ENCODE measurements at places on chromosomes 3 and 15. TPM values are rescaled to one million over a fixed set of nuclear protein-coding genes. Genes with fewer than 3 reads are reported as not detected.
A peak's percentile ranks its signal among the peaks of the same experiment; 100 is the strongest.

- H3K27me3 ChIP-seq, result no peaks in the 10 kb centered on the region
- peak; percentile 6 for DNase-seq
- H3K36me3 ChIP-seq, result no peaks in the 10 kb centered on the region
- no peak overlapping the region for H3K27ac ChIP-seq
These were observed 573.6 kb upstream of the GRM7 start for GRCh38 chr3:6287088-6287875.

DNA sequence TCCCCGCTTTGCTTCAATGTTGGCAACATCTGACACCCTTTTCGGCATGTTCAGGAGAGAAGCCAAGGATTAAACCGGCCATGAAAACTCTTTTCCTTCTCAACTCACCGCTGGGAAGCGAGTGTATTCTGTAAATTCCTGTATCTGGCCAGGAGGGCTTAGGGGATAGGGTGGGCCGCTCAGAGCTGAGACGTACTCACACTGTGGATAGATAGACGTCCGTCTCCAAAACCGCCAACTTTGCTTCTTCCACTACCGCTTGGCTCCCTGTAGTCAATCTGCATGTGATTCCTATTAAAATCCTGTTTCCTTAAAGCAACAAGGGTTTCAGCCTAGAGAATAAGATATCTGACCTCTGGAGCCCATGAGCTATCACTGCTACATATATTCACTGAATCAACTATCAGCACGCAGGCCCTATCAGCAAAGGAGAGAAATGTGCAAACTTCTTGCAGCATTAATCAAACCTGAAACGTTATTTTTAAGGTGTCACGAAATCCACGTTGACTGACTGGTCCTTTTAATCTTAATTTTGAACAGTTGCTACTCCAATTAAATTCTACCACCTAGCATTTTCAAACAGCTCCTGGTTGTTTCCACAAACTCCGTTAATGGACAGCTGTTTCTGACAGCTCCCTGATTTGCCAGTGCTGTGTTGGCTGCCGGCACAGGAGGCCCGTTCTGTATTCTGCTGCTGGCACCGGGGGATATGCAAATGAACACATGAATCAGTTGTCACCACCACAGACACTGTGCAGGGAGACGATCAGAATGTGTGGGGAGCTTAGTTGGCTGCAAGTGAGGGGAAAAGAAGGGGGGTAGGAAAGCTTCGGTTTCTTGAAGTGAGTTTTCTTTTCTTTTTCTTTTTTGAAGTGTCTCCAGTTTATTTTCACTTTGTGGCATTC is 438.9 kb upstream of the ARRDC4 start:
- peaks cover 3% of the 10 kb centered on the region for H3K4me1 ChIP-seq
- peak; percentile 39 for DNase-seq
- H3K27me3 ChIP-seq, result no peaks in the 10 kb centered on the region
- no peaks in the 10 kb centered on the region for H3K36me3 ChIP-seq
- H3K4me3 ChIP-seq, result peak overlapping the region; percentile 4
- H3K27ac ChIP-seq, result peak overlapping the region; percentile 54

GRCh38 chr3:136300444-136300843 is 50.3 kb downstream of the PCCB start:
- H3K27ac ChIP-seq, result no peak overlapping the region
- no peaks in the 10 kb centered on the region for H3K4me1 ChIP-seq
- peaks cover 25% of the 10 kb centered on the region for H3K36me3 ChIP-seq
- no peak for DNase-seq

- H3K27ac ChIP-seq, result no peak overlapping the region
- no peaks in the 10 kb centered on the region for H3K4me1 ChIP-seq
- H3K27me3 ChIP-seq, result no peaks in the 10 kb centered on the region
- no peak for DNase-seq
These were observed 44.9 kb downstream of the OXSR1 start for GRCh38 chr3:38210141-38210757.

DNA sequence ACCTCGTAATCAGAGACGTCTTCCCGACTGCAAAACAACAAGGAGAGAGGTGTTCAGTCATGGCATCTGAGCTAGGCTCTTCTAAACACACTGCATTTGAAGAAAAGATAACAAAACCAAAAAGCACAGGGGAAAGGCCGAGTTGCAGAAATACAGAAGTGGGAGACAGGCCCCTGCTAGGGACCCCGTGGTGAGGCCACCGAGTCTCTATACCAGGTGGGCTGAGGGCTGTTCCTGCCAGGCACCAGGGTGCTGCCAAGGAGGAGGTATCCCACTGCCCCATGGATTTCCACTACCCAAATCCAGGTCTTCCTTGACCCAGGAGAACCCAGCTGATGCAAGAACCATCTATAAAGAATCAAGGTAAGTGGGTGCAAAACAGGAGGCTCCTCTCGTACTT is 31.1 kb downstream of the RAB6B start:
- no peaks in the 10 kb centered on the region for H3K27me3 ChIP-seq
- H3K27ac ChIP-seq, result no peak overlapping the region
- no peak for DNase-seq
- H3K4me1 ChIP-seq, result peaks cover 46% of the 10 kb centered on the region
- no peak overlapping the region for H3K4me3 ChIP-seq
- peaks cover 34% of the 10 kb centered on the region for H3K36me3 ChIP-seq

DNA sequence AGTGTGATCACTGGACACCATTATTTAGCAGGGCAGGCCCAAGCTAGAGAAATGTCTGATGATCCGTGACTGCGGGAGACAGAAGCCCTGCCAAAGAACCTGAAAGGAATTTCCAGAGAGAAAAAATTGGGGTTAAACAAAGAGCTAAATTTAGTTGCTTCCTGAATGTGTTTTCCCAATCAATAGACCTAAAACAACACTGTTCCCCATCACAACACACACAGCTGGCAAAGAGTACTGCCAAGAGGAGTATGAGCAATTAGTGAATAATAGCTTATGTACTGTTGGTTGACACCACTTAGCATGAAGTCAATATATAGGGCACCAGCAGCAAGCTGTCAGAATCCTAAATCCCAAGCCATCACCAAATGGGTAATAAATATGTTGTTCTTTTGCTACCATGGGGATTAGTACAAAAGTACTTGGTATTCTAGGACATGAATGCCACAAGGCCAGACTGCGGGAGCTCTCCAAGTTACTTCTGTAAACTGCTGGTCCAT is 35.7 kb downstream of the CLK3 start:
- H3K27me3 ChIP-seq, result no peaks in the 10 kb centered on the region
- peaks cover 16% of the 10 kb centered on the region for H3K4me1 ChIP-seq
- no peak overlapping the region for H3K4me3 ChIP-seq
- peak; percentile 69 for DNase-seq
- no peaks in the 10 kb centered on the region for H3K36me3 ChIP-seq
- no peak overlapping the region for H3K27ac ChIP-seq

- H3K27ac ChIP-seq, result no peak overlapping the region
- no peaks in the 10 kb centered on the region for H3K27me3 ChIP-seq
- no peak for DNase-seq
- no peaks in the 10 kb centered on the region for H3K4me1 ChIP-seq
- H3K36me3 ChIP-seq, result no peaks in the 10 kb centered on the region
These were observed 38.4 kb upstream of the ALCAM start for GRCh38 chr3:105328338-105328730.

IGSF11 gene
- total RNA-seq, result 13.6 TPM

DUOXA1 gene
- total RNA-seq, result 0.11 TPM

- H3K36me3 ChIP-seq, result no peaks in the 10 kb centered on the region
- H3K27ac ChIP-seq, result no peak overlapping the region
- no peak for DNase-seq
- no peak overlapping the region for H3K4me3 ChIP-seq
These were observed 11.2 kb downstream of the C3orf52 start for GRCh38 chr3:112097378-112097777.

GRCh38 chr3:124364317-124365020 is 365.8 kb upstream of the UMPS start:
- peaks cover 7% of the 10 kb centered on the region for H3K4me1 ChIP-seq
- no peaks in the 10 kb centered on the region for H3K27me3 ChIP-seq
- DNase-seq, result no peak
